ENCODE measurements at places on chromosomes 2 and 18.

DNA sequence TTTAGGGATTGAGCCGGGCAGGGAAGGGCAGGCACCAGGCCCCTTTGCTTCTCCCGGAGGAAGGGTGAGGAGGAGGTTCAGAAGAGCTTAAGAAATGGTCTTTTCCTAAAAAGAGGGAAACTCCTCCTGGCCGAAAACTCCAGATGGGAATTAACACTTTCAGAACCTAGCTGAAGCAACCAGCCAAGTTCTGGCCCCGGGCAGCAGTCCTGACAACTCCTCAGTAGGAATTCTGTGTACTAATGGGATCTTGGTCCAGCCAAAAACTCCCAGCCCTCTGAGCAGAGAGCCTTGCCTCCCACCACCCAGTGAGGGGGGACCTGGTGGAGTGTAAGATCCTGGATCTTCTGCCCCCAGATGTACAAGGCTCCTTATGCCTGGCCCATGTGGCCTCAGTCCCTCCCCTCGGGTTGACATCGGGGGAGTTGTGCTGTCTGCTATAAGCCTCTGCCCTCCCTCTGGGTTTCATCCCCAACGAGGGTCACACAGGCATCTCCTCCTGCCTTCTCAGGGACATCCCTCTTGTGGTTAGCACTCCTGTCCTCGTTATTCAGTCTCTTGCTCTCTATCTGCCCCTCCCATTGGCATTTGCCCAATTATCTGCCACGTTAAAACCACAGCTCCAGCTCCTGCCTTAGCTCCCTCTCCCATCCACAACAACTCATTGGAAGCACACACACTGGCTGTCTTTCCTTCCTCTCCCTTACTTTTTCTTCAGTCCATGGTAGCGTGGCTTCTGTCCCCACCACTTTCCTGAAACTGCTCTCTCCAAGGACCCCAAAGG lies 184.6 kb downstream of the CYP26B1 start:
- DNase-seq, result no peak

- no peak for DNase-seq
Measured at GRCh38 chr18:23462876-23463275, 9.8 kb downstream of the RIOK3 start.

DNA sequence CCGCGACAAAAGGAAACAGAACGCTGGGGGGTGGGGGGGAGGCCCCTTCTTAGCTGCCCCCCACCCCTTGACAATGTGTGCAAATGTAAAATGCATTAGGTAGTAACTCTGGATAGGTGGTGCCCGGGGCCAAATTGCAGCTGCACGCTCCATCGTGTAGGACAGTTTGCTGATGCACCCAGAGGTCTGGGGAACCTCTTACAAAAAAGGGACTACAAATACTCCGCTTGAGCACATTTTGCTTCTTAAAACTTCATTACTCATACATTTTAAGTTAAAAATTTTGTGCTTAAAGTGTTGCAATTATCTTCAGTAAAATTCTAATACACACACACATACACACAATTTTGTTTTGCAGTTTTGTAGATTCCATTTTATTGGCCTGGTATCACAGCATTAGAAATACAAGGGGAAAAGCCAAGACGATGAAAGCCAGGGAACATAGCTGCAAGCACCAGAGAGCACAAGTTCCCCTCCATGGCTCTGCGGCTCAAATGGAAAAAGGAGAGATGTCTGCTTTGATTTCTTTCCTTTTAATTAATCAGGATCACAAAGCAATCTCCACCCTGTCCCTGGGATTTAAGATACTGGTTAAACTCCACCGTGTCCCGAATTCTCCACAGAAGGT lies 582.1 kb downstream of the ZEB2 start:
- DNase-seq, result no peak

DNA sequence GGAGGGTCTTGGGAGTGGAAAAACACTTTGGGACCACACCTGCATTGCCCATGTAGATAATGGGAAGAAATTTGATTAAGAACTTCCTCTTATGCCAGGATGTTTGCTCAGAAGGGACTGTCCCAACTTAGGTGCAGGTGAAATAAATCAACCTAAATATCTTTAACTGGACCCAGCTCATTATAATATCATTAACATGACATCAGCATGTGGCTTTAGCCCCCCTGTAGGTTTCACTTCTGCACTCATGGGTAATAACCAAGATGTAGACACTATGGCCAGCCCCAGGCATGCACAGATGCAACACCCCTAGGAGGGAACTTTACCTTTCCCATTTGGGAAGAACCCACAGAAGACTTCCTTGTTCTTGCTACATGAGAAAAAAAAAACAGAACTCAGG lies 227.4 kb upstream of the ZNF804A start:
- DNase-seq, result no peak

DNA sequence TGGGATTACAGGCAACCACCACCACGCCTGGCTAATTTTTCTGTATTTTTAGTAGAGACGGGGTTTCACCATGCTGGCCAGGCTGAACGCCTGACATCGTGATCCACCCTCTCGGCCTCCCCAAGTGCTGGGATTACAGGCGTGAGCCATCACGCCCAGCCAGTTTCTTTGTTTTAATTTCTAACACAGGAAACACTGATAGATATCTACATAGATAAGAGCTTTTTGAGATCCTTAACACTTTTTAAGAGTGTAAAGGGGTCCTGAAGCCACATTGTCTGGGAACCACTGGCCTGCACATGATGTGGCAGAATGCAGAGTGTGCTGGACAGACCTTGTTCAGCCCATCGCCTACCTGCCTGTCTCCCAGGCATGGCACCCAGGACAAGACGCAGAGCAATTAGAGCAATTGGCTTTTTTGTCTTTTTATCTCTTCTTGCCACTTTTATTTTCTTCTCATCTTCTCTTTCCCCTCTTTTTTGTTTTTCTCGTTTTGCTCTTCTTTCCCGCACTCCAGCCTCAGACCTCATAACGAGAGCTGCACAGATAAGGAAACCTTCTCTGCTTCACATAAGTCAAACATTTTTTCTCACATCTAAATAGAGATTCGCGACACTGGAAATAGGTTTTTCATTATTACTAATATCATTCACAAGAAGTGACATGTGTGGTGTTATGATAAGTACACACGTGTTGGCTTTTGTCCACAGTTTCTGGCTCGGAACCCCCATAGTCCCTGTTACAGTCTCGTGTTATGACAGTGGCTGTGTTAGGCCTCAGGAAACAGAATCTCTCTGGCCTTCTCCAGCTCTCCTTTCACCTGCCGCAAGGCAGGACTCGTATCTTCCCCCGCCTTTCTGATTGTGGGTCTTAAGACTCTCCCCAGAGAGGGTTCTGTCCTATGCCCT lies 25.2 kb upstream of the GPR55 start:
- DNase-seq, result no peak

- no peak for DNase-seq
Measured at GRCh38 chr2:218375212-218375611, 6.9 kb upstream of the SLC11A1 start.

- no peak for DNase-seq
Measured at GRCh38 chr18:7784171-7784570, 217.1 kb downstream of the PTPRM start.

DNA sequence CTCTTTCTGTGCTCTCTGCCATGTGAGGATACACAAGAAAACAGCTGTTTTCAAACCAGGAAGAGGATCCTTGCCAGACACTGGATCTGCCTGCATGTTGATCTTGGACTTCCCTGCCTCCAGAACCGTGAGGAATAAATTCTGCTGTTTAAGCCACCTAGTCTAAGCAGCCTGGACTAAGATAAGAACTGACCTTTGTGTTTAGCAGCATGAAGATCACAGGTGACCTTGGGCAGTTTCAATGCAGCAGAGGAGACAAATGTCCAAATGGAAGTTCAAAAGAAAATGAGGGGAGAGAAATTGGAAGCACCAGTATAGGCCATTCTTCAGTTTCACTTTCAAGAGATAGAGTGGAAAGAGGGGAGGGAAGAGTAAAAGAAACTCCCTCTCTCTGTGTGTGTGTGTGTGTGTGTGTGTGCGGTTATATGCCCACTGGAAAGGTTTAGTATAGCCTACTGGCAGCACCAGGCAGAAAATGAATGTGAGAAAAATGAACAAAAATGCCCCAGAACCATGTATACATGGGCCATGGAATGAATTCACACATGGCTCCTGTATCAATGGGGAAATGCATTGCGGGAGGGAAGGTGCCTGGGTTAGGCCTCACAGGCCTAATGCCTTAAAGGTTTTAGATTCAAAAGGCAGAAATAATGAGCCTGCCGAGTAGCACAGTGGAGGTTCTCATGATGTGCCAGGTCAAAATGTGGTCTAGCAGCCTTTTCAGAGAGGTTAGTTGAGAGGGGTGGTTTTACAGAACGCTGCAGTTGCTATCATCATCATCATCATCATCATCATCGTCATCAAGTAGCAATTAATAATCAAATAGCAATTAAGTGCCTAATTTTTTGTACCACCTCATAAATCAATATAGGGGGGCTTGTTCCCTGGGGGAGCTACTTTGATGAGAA lies 1.1 kb upstream of the CERS6 start:
- no peak for DNase-seq

- no peak for DNase-seq
Measured at GRCh38 chr2:23591111-23591510, 206.1 kb downstream of the KLHL29 start.

DNA sequence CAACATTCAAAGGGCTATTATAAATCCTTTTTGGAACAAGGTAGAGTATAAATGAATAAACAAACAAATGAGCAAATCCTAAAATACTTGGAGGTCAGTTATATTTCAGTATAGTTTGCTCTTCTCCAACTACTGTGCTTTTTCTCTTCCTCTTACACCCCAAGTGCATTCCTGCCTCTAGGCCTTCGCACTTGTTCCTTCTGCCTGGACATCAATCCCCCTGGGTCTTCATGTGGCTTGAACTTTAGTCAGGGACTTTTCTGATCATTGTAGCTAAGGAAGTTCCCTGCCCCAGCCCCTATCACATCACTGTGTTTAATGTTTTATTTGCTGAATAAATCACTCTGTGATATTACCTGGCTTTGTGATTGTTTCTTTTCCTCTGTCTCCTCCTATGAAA lies 418.2 kb upstream of the HNRNPA3 start:
- DNase-seq, result no peak

- DNase-seq, result no peak
Measured at GRCh38 chr2:164252568-164253287, 368.6 kb downstream of the GRB14 start.

GRCh38 chr2:43057742-43058725 lies 168.4 kb downstream of the ZFP36L2 start:
- DNase-seq, result no peak

GRCh38 chr2:127810156-127810618 lies 784 bp downstream of the WDR33 start:
- DNase-seq, result no peak

All from T-helper 17 cell (primary cell).